ENCODE measurements at places on chromosomes 11 and 22.

- H3K27ac ChIP-seq, result peak overlapping the region; percentile 37
- H3K4me3 ChIP-seq, result no peak overlapping the region
- H3K36me3 ChIP-seq, result peaks cover 45% of the 10 kb centered on the region
- H3K27me3 ChIP-seq, result no peaks in the 10 kb centered on the region
- no peak for DNase-seq
These were observed 19.6 kb downstream of the THAP12 start for GRCh38 chr11:76361374-76361773.

DNA sequence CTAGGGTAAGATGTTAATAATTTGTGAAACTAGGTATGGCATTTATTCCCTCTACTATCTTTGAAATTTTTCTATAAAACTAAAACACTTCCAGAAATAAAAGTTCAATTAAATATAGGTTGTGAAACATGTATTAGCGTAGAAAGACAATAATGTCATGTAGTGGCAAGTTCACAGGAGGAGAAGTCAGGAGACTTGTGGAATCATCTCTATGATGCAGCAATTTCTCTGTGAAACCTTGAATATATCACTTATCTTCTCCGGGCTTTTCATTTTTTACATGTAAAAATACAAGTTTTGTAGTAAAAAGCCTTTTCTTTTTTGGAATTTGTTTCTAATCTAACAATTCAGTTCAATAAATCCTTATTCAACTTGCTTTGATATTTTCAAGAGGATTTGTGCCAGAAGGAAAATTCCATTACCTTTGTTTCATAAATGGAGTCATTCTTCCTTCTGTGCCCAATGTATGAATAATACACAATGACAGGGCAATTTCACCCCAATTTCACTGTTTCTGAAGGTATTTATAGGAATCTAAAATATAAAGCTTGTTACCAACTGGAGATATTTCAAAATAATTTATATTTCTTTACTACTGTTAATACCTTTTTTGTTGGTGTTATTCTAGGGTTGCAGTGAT, 758.3 kb downstream of the FAM181B start:
- H3K36me3 ChIP-seq, result no peaks in the 10 kb centered on the region
- H3K4me3 ChIP-seq, result no peak overlapping the region
- no peak overlapping the region for H3K27ac ChIP-seq
- H3K4me1 ChIP-seq, result no peaks in the 10 kb centered on the region
- H3K27me3 ChIP-seq, result no peaks in the 10 kb centered on the region

DNA sequence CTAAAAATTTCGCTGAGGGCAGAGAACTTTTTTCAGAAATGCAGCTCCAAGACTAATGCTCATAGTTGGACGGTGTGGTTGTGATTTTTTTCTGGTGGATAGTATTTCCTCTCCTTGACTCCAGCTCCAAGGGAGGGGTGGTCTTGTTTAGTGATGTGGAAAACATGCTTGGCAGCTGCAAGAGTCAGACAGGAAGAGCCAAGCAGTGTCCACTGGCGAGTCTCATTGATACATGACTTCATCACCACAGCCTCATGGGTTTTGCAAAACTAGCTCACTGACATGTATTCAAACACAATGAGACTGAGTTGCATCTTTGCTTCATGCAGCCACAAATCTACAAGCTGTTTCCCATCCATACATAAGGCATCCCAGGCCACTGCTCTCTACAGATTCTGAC, 7.3 kb upstream of the KCNJ1 start:
- H3K4me1 ChIP-seq, result no peaks in the 10 kb centered on the region
- no peak for DNase-seq
- no peak overlapping the region for H3K27ac ChIP-seq
- no peaks in the 10 kb centered on the region for H3K36me3 ChIP-seq
- no peak overlapping the region for H3K4me3 ChIP-seq

GRCh38 chr22:46731246-46732040, 6.6 kb downstream of the CERK start:
- peaks cover 67% of the 10 kb centered on the region for H3K4me1 ChIP-seq
- peaks cover 14% of the 10 kb centered on the region for H3K36me3 ChIP-seq
- no peaks in the 10 kb centered on the region for H3K27me3 ChIP-seq
- peak overlapping the region; percentile 91 for H3K27ac ChIP-seq

GRCh38 chr11:64970731-64971151, 1.2 kb downstream of the MAJIN start:
- peak overlapping the region; percentile 65 for H3K4me3 ChIP-seq
- peaks cover 43% of the 10 kb centered on the region for H3K4me1 ChIP-seq
- peak overlapping the region; percentile 79 for H3K27ac ChIP-seq

GRCh38 chr11:23976841-23977271, 520.0 kb upstream of the LUZP2 start:
- no peak overlapping the region for H3K4me3 ChIP-seq
- no peaks in the 10 kb centered on the region for H3K27me3 ChIP-seq
- no peaks in the 10 kb centered on the region for H3K4me1 ChIP-seq
- H3K27ac ChIP-seq, result no peak overlapping the region

Measured in activated naive CD8-positive, alpha-beta T cell treated with anti-CD3 and anti-CD28 coated beads, Interleukin-2, amount 50 U/mL, for 24 hours (primary cell).